NCI-H1092 treated with DMSO at 0.1 percent for 48 hours (cell line): ENCODE measurements at places on chromosomes 13 and 19.

GRCh38 chr19:27858981-27859581 lies 1353.9 kb downstream of the UQCRFS1 start:
- DNase-seq, result no peak

- no peak for DNase-seq
Measured at GRCh38 chr13:21734961-21735360, 64.1 kb downstream of the FGF9 start.

- DNase-seq, result no peak
Measured at GRCh38 chr13:85700906-85701305, 98.3 kb downstream of the SLITRK6 start.

- DNase-seq, result no peak
Measured at GRCh38 chr19:37692956-37693620, 26.5 kb downstream of the ZNF607 start.

- DNase-seq, result no peak
Measured at GRCh38 chr13:95741584-95742563, 64.9 kb downstream of the DNAJC3 start.

DNA sequence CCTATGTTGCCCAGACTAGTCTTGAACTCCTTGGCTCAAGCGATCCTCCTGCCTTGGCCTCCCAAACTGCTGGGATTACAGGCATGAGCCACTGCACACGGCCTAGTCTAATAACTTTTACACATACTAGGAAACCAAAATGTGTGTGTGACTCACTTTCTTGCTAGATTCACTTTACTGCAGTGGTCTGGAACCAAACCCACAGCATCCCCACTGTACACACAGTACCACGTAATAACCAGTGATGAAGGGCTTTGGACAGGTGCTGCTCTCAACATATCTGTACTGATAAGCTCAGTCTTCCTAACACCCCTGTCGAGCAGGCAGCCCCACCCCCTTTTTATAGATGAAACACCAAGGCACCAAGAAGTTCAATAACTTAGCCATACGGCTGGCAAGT lies 5.1 kb downstream of the DNMT1 start:
- DNase-seq, result no peak
